ENCODE measurements at places on chromosomes 2 and 18.

DNA sequence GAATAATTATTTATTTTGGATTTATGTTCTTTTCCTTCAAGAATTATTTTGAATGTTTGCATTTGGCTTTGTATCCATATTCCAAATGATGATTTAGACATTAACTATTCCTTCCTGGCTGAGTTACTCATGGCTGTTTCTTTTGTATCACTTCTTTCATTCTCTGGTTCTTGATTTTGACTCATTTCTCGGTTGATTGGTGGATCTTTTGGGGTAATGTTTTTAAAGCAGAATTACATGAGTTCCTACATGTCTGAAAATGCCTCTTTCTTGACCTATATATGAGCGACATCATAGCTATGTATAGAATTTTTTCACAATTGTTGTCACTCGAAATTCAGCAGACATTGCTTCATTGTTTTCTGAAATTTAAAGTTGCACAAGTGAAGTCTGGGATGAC, 39.5 kb downstream of the CYP26B1 start:
- no peak for DNase-seq

- no peak for DNase-seq
These were observed 243.8 kb downstream of the CELF4 start for GRCh38 chr18:37321582-37322491.

DNA sequence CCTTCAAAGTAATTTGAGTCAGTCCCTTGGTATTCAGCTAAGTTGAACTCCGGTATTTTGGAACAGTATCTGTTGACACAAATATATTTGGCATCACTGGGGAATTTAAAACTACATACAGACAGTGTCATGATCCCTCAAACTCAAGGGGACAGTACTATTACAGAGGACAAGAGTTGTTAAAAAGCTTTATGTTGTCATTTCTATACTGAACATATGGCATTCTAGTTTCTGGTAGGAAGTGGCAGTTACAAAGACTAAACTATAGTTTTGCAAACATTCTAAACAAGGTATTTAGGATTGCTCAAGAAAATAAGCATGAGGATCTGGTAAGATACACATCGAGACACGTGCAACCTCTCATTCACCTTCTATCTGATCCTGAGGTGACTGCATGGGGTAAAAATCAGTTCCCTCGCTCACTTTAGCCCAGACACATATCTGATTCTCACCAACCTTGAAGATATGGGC, 16.6 kb upstream of the CCNYL1 start:
- DNase-seq, result no peak

GRCh38 chr2:227164763-227165291, 403 bp downstream of the COL4A3 start:
- DNase-seq, result peak; percentile 22

GRCh38 chr2:197322724-197323720, 12.4 kb upstream of the ANKRD44 start:
- no peak for DNase-seq

All from activated naive CD4-positive, alpha-beta T cell treated with anti-CD3 and anti-CD28 coated beads, Interleukin-2, amount 50 U/mL, for 72 hours (primary cell).